ENCODE measurements at places on chromosomes 6 and 20.

DNA sequence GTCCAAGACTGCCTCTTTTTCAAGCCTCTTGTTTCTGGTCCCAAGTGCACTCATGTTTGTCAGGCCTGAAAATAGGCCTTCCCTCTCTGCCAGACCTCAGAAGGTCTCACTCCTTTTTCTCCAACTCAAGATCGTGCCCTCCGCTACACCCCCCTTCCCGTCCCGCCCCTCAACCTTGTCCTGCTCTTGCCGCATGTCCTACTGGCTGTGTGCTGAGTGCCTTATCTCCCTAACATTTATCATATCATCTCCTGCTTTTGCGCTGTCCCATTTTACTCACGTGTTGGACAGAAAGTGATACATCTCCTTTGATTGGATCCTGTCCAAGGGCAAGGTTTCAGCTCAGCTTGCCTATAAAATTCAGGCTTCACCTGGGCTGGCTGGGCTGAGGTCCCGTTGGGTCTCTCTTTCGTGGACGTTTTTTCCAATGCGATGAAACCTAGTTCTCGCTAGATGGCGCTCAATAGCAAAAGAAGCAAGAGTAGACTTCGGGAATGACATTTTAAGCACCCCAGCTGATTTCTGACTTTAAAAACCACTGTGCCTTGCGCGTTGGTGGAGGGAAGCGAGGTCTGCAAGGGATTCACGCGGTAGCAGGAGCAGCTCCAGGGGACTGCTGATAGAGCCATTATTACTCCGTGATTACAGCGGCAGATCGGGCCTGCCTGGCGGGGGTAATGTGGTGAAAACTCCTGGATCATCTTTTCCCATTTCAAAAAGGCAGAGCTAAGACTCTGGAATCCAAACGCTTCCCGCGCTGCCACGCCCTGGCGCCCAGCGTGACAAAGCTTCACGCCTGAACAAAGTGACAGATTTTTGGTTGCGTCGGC lies 137.6 kb downstream of the IMPG1 start:
- DNase-seq, result peak; percentile 48

- no peak for DNase-seq
Measured at GRCh38 chr6:91796603-91797002, 1209.7 kb upstream of the MAP3K7 start.

DNA sequence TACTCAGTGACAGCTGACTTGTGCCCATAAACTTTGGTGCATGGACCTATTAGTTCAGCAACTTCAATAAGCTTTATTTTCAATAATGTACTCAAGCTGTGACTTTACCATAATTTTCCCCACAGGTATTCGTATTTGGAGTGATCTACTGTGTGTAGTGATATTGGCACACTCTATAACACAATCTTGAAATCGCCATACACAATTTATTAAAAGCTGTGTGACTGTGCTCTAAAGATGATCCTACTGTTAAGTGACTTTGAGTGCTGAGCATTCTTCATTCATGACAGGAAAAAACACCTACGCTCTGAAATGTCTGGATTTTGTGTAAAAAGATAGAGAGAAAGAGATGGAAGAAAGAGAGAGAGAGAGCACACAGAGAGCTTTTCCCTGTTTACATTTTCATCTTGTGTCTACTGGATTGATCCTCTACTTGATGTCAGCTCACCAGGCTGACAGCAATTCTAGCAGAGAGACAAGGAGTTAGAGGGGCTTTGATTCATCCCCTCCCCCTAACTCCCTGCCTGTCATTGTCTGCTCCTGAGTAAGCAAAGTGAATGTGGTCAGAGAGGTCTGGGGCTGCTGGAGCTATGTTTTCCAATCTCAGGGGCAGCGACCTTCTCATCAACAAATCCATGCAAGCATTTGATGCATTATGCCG lies 538.7 kb upstream of the POU3F2 start:
- no peak for DNase-seq

GRCh38 chr20:21517566-21518277 lies 3.9 kb upstream of the NKX2-2 start:
- DNase-seq, result no peak

DNA sequence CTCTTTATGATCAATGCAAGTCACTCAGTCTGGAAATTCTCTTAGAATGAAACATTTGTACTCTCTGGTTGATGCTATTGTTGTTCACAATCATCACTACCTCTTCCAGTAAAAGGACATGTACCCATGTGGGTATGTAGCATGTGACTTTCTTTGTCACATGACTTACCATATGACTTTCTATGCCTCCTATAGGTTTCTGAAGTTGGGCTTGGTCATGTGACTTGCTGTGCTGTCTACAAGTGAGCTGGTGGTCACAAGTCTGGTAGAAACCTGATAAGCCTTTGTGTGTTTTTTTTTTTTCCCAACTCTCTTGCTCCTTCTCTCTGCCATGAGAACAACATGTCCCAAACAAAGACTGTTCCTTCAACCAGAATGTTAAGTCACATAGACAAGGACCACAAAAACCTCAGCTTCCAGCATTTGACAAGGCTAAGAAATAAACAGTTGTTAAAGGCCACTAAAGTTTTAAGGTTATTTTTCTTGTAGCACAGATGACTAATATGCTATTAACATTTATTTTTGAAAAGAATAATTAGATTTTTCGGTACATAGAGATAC lies 379.2 kb upstream of the SLC35B3 start:
- no peak for DNase-seq

DNA sequence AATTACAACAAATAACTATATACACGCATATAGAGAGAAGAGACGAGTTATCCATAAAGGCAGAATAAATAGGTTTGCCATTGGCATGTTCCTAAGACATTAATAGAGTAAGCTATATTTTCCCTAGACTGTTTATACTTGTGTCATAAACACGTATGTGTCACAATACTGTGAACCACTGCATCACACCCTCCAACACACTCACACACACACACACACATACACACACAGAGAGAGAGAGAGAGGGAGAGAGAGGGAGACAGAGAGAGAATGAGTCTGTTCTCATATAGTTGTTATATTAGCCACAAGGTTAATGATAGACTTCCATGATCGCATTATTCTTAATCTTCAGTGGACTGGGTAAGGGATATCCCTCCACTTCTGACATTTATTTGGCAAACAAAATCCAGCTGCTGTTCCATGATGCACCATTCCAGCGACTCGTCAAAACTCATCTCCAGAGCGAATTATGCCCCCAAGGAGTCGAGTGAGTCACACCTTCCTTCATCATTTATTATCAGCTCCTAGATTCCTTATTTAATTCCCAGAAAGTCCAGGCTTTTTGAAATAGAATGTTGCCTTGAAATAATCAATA lies 82.8 kb upstream of the HIVEP1 start:
- DNase-seq, result no peak

DNA sequence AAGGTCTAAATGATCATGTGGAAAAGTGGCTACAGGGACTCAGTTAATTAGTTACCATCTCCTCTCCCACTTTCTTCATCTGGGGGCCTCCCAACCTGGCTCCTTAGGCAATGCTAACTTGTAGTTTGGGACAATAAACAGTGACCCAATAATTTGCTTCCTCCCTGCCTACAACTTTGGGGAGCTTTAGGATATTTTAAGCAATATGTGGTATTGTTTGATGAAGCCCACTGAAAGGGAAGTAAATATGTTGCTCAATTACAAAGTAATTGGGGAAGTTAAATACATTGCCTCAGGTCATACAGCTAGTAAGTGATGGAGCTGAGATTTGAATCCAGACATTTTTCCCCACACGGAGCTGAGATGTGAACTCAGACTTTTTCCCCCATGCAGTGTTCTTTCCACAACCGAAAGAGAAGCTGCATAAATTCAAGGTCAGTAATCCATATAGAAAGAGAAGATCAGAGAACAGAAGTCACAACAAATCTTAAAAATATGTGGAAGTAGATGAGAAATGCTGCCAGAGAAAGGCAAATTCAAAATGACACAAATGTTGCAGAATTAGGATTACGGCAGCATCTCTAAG lies 26.6 kb downstream of the ZHX3 start:
- DNase-seq, result peak; percentile 76

DNA sequence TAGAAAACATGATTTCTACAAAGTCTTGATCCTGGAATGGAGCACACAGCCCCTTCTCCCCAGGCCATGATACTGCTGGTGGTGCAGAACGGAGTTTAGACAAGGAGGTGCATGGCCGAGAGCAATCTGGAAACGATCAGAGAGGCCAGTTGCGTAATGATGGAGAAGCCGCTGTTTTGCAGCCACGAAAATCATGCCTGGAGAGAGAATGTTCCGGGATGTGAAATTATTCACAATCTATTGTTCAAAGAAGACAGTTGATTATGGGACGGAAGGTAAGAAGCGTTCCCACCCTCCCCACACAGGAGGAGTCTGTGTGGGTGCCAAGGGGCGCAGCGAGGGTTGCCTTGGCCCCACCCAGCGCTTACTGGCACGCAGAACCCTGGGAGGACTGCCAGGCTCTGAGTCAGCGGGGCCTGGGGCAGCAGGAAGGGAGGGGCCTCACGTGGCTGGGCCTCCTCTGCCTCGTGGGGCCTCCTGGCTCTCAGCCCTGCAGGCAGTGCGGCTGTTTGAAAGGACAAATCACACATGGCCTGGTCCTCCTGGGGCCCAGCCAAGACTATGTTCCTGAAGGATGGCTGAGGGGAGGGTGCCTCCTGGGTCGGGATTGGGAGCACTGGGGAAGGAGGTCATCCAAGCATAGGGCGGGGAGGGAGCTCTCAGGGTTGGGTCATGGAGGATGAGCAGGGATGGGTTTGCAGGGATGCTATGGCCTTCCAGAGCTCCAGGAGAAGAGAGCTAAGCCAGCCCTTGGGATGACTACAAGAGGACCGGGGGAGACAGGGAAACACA lies 8.7 kb upstream of the AP5S1 start:
- DNase-seq, result peak; percentile 94

- DNase-seq, result no peak
Measured at GRCh38 chr20:3080939-3081388, 3.6 kb downstream of the AVP start.

GRCh38 chr6:83083476-83083875 lies 16.0 kb downstream of the DOP1A start:
- DNase-seq, result no peak

- no peak for DNase-seq
Measured at GRCh38 chr6:21214738-21215448, 378.7 kb upstream of the SOX4 start.

DNA sequence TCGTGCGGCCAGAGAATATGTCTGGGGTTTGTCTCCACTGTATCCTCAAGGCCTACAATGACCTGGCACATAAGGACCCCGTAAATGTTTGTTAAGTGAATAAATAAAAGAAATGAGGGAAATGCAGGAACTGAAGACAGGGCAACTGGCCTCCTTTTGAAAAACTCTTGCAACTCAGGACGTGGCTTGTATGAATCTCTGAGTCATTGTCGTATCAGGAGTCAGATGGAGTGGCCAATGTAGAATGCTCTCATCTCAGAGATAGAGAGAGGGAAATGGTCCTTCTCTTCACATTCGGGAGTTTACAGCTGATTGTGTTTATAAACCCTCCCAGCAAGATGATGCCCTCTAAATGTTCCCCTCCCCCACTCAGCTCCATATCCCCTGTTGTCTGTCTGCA lies 57.1 kb downstream of the UST start:
- DNase-seq, result no peak

GRCh38 chr6:113018351-113019151 lies 671.4 kb downstream of the RFPL4B start:
- DNase-seq, result no peak

DNA sequence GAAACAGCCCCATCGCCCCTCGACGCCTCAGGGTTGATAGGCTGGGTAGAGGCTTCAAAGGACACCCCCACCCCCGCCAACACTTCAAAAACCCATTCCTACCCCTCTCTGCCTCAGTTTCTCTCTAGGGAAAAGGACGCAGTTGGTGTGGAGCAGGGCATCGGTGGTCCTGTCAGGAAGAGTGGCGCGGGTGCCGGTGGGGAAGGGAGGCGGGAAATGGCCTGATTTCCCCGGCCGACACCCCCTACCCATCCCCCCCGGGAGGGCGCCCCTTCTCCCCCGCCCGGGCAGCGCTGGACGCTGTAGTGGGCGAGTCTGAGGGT lies 367 bp downstream of the NRSN2 start:
- DNase-seq, result no peak

- no peak for DNase-seq
Measured at GRCh38 chr6:147287869-147288271, 83.7 kb downstream of the STXBP5 start.

DNA sequence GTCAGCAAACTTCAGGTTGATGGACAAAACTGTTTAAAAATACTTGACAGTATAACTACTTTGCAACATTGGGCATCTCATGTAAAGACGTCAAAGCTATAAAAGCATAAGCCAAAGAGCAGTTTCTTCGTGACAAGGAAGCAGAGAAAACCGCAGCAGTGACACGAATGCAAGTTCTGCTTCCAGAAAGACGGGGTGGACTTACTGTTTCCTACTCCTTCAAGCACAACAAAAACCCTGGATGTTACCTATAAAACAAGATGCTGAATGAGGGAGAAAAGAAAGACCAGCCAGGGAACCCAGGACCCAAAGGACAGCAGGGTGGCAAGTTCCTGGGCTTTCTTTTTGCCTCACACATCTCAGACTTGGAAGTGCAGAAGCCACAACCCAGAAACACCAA lies 98.0 kb downstream of the DLL1 start:
- no peak for DNase-seq

Data from inflammatory macrophage treated with lipopolysaccharide for 4 hours (primary cell).